ENCODE measurements at places on chromosomes 4 and X. TPM values are rescaled to one million over a fixed set of nuclear protein-coding genes. Genes with fewer than 3 reads are reported as not detected.

The TEX11 gene
- total RNA-seq = 3.0 TPM

The TTC29 gene
- total RNA-seq = not detected

The SHROOM2 gene
- 5.1 TPM for total RNA-seq

The KLHL15 gene
- 3.3 TPM for total RNA-seq

The NXF2 gene
- not detected for total RNA-seq

The WNK3 gene
- 0.69 TPM for total RNA-seq

The NPY2R gene
- not detected for total RNA-seq

The RAB39B gene
- 1.00 TPM for total RNA-seq

The GAGE12H gene
- not detected for total RNA-seq

The NOX1 gene
- total RNA-seq = not detected

The MMRN1 gene
- total RNA-seq = 0.69 TPM

GRCh38 chr4:124121461-124121971 is 591.0 kb downstream of the ANKRD50 start:
- no peaks in the 10 kb centered on the region for H3K4me1 ChIP-seq
- H3K4me3 ChIP-seq = no peak overlapping the region
- H3K27me3 ChIP-seq = no peaks in the 10 kb centered on the region
- DNase-seq = no peak

DNA sequence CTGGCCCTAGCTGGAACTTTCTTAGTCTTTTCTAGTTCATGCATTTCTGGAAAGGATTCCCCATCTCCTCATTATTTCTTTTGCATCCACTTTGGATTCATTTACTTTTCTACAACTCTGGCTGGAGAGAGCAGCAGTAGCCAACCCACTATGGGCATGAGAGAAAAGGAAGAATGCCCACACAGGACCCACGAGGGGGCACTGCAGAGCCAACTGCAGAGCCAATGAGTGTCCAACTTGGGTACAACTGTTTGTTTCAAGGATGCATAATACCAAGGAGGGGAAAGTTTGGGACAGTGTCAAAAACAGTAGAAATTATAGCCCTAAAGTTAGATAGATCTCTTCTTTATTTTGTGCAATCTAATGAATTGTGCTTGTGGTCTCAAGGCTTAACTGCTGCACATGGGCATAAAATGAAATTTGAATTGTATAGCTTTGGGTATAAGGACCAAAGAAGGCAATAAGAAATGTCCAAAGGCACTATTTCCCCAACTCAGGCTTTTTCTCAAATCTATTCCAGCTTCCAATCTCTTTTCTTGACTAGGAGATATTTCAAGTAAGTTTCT is 230.6 kb downstream of the NSUN7 start:
- H3K4me3 ChIP-seq = no peak overlapping the region
- H3K27ac ChIP-seq = no peak overlapping the region
- DNase-seq = no peak

GRCh38 chr4:54779476-54780148 is 121.9 kb downstream of the KIT start:
- no peak overlapping the region for H3K4me3 ChIP-seq
- no peak overlapping the region for H3K27ac ChIP-seq
- no peak for DNase-seq
- H3K4me1 ChIP-seq = no peaks in the 10 kb centered on the region
- H3K36me3 ChIP-seq = no peaks in the 10 kb centered on the region

- H3K27me3 ChIP-seq = no peaks in the 10 kb centered on the region
- no peak overlapping the region for H3K27ac ChIP-seq
- no peak for DNase-seq
These were observed 2.9 kb downstream of the SMIM20 start for GRCh38 chr4:25916870-25917269.

GRCh38 chr4:130238121-130238520 is 1142.2 kb downstream of the C4orf33 start:
- no peaks in the 10 kb centered on the region for H3K36me3 ChIP-seq
- H3K4me3 ChIP-seq = no peak overlapping the region
- H3K27me3 ChIP-seq = no peaks in the 10 kb centered on the region
- DNase-seq = no peak
- H3K4me1 ChIP-seq = no peaks in the 10 kb centered on the region
- no peak overlapping the region for H3K27ac ChIP-seq

DNA sequence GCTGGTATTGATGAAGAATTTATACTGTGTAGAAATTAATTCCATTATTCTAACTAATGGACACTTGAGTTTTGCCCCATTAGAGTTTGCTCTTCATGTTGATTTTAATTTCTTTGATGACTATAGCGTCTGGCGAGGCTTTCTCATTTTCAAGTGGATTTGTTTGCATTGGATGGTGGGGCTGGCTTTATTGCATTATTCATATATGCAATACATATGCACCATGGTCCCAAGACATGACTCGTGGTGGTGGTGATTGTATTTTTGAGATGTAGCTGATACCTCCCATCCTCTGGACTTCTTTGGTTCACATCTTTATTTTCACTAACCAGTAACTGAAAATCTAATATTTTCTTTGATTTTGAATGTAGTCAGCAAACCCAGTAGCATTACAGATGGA is 39.8 kb downstream of the PTTG2 start:
- DNase-seq = no peak
- no peaks in the 10 kb centered on the region for H3K27me3 ChIP-seq
- H3K4me1 ChIP-seq = peaks cover 18% of the 10 kb centered on the region
- no peaks in the 10 kb centered on the region for H3K36me3 ChIP-seq
- H3K27ac ChIP-seq = no peak overlapping the region
- no peak overlapping the region for H3K4me3 ChIP-seq

DNA sequence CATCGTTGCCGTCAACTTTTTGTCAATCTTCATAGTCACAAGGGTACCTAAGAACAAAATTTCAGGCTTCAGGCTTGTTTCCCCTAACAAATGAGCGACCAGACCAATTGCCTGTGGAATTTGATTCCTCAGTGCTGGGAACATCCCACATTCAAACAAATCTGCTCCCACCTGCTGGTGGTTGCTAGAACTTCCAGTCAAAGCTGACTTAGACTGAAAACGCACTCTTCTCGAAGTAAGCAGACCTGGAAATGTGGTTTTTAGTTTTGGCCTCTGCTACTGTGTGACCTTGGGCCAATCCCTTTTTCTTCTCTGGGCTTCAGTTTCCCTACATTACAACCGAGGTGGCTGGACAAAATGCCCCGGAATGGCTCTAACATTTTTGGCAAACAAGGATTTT is 1.8 kb upstream of the GABRQ start:
- H3K4me1 ChIP-seq = no peaks in the 10 kb centered on the region
- H3K27ac ChIP-seq = no peak overlapping the region
- H3K4me3 ChIP-seq = no peak overlapping the region
- peaks cover 16% of the 10 kb centered on the region for H3K27me3 ChIP-seq
- DNase-seq = no peak
- H3K36me3 ChIP-seq = no peaks in the 10 kb centered on the region

DNA sequence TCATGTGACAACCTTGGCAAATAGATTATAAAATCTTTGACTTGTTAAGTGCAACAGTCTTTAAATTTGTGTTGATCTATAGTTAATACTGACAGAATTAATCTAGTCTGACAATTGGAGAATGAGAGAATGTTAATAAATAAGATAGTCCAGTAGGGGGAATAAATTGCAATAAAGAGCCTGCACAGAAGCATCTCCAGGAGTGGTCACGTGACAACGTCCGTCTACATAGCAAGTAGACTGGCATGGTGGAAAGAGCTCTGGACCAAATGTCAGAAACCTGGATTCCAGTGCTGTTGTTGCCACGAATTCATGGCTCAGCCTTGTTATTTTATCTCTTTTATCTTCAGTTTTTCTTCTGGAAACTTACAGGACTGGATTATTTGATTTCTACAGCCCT is 436.5 kb downstream of the RAB28 start:
- H3K27ac ChIP-seq = no peak overlapping the region
- H3K4me1 ChIP-seq = no peaks in the 10 kb centered on the region
- H3K27me3 ChIP-seq = no peaks in the 10 kb centered on the region

DNA sequence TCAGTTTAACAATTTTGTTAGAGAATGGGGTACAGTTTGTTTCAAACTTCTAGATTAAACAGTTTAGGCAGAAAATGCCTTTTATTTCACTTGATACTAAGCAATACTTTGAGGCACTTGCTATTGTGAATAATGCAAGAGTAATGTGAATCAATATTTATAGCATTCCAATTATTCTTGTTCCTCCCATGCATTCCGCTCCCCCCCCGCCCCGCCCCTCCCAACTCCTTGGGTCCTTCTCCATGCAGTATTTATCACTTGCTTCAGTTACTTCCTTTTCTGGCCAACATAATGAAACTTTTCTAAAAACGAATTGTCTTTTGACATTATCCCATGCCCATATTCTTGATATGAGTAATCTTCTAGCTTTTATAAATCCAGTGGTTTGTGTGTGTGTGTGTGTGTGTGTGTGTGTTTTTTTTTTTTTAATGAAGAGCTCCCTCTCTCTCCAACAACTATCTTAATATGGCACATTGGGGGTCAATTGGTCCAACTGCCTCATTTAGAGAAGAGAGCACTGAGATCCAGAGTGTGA is 1.6 kb downstream of the BANK1 start:
- H3K27ac ChIP-seq = no peak overlapping the region
- H3K4me1 ChIP-seq = no peaks in the 10 kb centered on the region
- H3K4me3 ChIP-seq = no peak overlapping the region
- no peaks in the 10 kb centered on the region for H3K27me3 ChIP-seq

GRCh38 chrX:8520178-8520577 is 55.5 kb downstream of the VCX3B start:
- no peaks in the 10 kb centered on the region for H3K36me3 ChIP-seq
- H3K4me1 ChIP-seq = no peaks in the 10 kb centered on the region
- no peaks in the 10 kb centered on the region for H3K27me3 ChIP-seq
- H3K4me3 ChIP-seq = no peak overlapping the region
- H3K27ac ChIP-seq = no peak overlapping the region
- DNase-seq = no peak

DNA sequence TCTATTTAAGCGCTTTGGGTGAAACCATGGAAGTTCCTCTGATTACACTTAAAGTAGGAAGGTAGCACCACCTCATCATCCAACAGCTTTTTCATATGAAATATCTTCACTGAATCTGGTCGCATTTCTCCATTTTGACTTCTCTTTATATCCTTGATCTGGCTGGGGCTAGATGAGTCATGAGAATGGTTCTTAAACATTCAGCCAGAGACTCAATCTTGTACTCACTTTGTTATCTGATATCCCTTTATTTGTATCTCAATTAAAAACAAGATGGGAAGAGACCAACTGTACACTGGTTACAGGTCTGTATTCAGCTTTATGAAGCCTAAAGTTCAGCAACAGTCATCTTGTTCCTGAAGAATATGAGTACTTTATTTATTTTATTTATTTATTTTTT is 84.9 kb downstream of the CBLL2 start:
- H3K27me3 ChIP-seq = no peaks in the 10 kb centered on the region
- no peak for DNase-seq
- H3K36me3 ChIP-seq = no peaks in the 10 kb centered on the region
- no peak overlapping the region for H3K27ac ChIP-seq

DNA sequence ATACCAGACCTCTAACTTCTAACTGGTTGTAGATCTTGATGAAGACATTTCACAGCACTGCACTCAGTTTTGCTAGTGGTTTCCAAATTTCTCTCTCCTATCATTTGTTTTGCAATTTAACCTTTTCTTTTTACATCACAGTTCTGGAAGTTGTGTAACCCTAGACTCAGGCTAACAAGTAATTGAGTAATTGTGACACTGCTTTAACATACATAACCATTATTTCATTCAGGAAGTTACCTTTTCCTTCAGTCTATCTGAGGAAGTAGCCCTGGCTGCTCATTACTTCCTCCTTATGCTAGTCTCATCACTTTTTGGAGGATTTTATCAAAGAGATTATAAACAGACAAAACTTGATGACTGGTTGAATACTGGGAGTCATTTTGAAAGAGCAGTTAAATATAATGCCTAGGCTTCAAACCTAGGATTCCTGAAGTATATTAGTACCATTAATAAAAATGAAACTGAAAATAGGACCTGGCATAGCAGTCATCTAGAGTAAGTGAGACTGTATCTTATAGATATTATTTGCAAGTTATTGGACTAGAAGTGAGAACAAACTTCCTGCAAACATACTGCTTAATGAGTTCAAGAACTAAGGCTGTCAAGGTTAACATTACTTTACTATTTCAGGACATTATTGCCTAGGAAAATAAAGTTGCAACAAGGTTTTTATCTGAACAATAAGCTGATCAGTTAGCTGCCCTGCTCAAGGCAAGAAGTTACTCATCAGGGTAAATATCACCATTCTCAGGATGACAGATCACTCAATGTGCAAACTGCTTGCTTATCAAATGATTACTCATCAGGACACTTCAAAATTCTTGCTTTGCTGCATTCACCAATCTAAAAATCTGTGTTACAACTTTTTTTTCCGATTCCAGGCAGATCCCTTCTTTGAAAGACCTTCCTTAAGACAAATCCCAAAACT is 25.6 kb upstream of the TEX13C start:
- H3K27me3 ChIP-seq = no peaks in the 10 kb centered on the region
- no peak overlapping the region for H3K4me3 ChIP-seq
- no peaks in the 10 kb centered on the region for H3K4me1 ChIP-seq
- no peak overlapping the region for H3K27ac ChIP-seq
- no peaks in the 10 kb centered on the region for H3K36me3 ChIP-seq
- no peak for DNase-seq

DNA sequence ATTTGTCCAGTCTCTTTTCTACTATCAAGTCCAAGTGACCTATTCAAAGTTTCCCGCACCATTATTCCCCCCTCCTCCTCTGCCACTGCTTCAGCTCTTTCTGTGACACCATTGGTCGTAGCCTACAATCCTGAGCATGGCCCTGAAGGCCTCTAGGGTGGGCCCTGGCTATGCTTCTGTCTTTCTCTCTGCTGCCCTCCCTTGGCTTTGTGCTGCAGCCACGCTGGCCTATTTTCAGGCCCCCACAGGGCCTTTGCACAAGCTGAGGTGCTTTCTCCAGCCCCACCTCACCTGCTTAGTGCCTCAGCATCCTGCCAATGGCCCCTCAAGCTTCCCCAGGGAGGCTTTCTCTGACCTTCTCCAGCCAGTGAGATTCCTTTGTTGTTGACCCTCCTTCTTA is 156.5 kb downstream of the NHS start:
- H3K4me1 ChIP-seq = peaks cover 6% of the 10 kb centered on the region
- no peaks in the 10 kb centered on the region for H3K27me3 ChIP-seq
- no peak for DNase-seq
- no peaks in the 10 kb centered on the region for H3K36me3 ChIP-seq
- no peak overlapping the region for H3K27ac ChIP-seq

DNA sequence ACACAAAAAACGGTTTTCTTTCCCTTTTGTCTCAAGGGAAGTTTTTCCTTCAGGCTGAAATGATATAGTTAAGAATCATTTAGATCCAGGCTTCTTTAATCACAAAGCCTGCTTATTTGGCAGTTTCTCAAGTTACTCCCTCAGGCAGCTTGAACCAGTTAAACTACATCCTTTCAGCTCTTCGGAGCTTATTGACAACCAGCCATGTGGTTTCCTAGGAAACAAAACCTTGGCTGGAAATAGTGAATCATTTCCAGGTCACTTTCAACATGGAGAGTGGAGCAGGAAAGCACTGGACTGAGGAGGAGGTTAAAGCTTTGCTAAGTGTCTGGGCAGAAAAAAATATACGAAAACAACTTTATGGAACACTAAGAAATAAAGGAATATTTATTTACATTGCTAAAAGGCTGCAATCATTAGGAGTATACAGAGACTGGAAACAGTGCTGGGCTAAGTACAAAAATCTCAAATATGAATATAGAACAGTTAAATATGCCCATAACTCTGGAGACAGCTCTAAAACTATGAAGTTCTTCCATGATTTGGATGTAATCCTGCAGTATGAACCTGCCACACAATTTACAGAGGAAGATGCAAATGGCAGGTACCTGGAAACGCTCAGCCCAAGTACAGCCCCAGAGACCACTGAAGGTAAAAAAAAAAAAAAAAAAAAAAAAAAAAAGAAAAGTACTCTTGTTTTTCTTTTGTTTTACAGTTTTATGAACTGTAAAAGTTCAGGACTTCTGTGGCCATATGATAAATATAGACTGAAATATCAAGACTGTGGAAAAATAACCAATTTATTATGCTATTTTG is 23.2 kb upstream of the AASDH start:
- H3K4me3 ChIP-seq = no peak overlapping the region
- H3K27me3 ChIP-seq = no peaks in the 10 kb centered on the region

Data from pancreas (tissue), 10 donors.